Stimulated activated CD8-positive, alpha-beta memory T cell treated with anti-CD3 and anti-CD28 coated beads, Interleukin-12 subunit alpha, Interleukin-12 subunit beta, amount 100 ng/mL, for 4 hours (primary cell): ENCODE measurements at places on chromosomes 5 and 9.

DNA sequence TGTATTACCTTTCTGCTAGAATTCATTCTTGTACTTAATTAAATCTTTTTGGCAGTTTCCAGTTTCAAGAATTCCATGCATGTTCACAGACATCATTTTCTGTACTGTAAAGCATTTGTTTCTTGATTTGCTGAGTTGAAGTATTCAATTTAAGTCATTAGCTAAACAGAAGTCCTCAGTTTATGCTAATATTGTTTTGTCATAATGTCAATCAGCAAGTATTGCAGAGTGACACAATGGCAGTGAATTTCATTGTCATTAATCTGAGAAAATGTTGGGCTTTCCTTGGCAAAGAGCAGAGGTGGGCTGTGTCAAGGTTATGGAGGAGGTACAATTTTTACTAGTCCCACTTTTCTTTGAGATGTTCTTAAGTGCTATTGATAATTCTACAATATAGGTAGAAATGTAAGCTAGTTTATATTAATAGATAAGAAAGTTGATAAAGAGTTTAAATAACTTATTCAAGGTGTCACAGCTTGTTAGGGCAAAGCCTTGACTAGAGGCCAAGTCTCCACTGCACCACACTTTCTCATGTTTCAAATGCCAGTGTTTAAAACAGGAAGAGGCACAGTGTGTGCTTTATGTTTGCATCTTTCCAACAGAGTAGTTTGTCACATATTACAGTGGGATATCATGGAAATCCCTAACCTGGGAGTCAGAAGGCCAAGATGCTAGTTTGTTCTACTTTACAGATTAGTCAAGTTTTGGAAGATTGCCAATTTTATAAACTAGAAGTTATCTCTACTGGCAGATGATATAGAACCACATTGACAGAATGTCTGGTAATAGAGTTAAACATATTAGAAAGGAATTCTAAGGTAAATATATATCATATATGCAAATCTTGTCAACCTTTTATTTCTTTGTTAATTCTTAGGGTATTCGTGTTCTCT, 56.3 kb downstream of the SLF1 start:
- DNase-seq, result no peak

DNA sequence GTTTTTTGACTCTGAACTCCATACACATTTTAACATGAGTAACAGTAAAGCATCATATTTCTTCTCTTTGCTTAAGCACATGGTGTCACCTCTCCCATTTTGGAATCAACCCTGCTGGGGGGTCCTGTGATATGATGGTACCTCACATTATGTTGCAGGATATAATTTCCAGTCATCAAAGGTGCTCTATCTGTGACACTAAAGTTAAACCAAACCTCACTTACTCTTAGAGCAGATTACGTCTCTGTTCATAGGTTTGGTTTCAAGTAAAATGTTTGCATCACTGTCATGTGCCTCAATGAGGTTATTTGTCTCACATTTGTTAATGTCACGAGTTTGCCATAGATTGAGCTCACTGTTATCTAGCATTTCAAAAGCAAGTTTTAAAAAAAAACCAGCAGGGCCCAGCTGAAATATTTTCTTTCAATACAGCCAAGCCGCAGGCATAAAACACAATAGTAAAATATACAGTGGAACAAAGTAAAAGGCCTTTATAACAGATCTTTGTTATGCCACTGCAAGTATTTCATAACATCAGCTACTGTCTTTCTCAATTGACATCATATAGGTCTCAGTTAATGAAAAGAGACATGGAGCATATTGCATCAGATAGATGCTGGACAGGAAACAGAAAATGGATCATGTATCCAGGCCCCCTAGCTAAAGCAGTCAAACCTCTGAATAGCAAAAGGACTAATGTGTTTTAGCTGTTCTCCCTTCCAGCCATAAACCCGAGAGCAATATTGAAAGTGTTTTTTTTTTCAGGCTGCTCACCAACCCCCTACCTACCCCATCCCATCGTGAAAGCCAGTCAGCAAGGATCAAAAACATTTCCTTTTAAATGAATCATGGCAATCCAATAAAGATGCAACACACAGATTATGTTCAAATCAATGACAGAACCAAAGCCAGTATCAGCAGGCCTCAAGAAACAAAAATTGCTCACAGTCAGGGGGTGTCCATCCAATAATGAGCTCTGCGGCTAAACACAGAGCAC, 182.1 kb upstream of the ITGA1 start:
- DNase-seq, result no peak

- DNase-seq, result no peak
Measured at GRCh38 chr9:78778861-78779374, 482.0 kb downstream of the PSAT1 start.

- DNase-seq, result no peak
Measured at GRCh38 chr5:167242701-167243100, 1048.7 kb upstream of the WWC1 start.

DNA sequence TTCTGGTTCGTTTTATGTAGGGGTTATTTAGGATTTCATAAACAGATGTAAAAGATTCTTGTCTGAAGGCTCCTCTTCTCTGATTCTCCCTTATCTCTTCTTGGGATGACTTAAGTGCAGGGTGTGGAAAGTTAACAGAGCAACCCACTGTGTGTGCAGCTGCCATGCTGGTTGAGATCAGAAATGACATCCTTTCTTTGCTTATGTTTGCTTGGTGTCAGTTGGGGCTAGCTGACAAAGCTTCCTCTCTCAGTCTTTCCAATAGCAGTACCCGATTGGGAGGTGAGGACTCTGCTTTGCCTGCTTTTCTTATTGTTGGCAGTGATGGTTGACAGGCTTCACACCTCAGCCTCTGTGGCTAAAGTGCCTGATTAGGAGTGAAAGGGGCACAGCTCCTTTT, 26.5 kb downstream of the OGN start:
- no peak for DNase-seq

- no peak for DNase-seq
Measured at GRCh38 chr5:168066536-168067208, 224.8 kb upstream of the WWC1 start.

- no peak for DNase-seq
Measured at GRCh38 chr9:86219606-86220005, 39.9 kb downstream of the C9orf153 start.
